ENCODE measurements at places on chromosomes 6 and 20.

GRCh38 chr6:163958646-163959045 lies 544.1 kb downstream of the QKI start:
- no peak for DNase-seq

DNA sequence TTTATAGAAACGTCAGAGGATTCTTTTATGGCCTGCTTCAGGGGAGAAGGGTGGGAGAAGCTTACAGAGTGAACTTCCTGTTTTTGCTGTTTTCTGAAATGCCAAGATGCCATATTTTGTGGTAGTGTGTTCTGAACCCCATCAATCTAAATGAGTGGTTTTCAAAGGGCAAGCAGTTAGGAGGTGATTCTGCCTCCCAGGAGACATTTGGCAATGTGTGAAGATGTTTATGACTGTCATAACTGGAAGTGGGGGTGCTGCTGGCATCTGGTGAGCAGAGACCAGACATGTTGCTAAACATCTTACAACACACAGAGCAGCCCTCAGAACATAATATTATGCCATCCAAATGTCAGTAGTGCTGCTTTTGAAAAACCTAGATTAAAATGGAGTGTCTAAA lies 6.0 kb upstream of the PRL start:
- no peak for DNase-seq

DNA sequence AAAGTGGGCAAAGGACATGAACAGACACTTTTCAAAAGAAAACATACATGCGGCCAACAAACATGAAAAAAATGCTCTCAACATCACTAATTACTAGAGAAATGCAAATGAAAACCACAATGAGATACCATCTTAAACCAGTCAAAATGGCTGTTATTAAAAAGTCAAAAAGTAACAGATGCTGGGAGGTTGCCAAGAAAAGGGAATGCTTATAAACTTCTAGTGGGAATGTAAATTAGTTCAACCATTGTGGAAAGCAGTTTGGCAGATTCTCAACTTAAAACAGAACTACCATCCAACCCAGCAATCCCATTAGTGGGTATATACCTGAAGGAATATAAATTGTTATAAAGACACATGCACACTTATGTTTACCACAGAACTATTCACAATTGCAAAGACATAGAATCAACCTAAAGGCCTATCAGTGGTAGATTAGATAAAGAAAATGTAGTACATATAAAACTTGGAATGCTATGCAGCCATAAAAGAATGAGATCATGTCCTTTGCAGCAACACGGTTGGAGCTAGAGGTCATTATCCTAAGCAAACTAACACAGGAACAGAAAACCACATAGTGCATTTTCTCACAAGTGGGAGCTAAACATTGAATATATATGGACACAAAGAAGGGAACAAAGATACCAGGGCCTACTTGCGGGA lies 16.3 kb downstream of the CENPQ start:
- no peak for DNase-seq

GRCh38 chr20:46920114-46920513 lies 25.5 kb downstream of the EYA2 start:
- no peak for DNase-seq

GRCh38 chr6:149014631-149015534 lies 268.1 kb downstream of the UST start:
- DNase-seq: no peak

- DNase-seq: no peak
Observed at GRCh38 chr6:170347091-170347490, 40.5 kb downstream of the FAM120B start.

- no peak for DNase-seq
Observed at GRCh38 chr6:164099269-164099865, 684.8 kb downstream of the QKI start.

DNA sequence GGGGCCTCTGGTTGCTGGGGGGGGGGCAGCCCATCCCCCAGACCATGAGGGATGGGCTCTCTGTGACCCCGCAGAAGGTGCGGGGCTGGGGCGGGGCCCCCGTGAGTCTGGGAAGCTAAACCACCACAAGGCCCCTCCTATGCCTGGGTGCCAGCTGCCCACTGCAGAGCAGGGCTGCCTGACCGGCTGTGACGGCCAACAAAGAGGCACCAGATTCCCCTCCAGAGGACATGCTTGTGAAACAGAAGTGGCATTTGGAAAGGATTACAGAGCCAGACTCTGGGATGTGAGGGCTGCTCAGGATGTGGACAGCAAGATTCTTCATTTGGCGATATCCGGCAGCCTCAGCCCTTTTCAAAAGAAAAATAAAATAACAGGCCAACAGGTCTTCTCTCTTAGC lies 16.5 kb upstream of the NTSR1 start:
- DNase-seq: no peak

DNA sequence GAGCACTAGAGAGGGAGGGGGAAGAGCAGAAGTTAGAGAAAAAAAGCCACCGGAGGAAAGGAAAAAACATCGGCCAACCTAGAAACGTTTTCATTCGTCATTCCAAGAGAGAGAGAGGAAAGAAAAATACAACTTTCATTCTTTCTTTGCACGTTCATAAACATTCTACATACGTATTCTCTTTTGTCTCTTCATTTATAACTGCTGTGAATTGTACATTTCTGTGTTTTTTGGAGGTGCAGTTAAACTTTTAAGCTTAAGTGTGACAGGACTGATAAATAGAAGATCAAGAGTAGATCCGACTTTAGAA lies 2.0 kb downstream of the ID4 start:
- no peak for DNase-seq

GRCh38 chr6:24920136-24920535 lies 15.6 kb downstream of the RIPOR2 start:
- DNase-seq: no peak

GRCh38 chr20:1700990-1701389 lies 43.4 kb upstream of the SIRPG start:
- DNase-seq: no peak

- no peak for DNase-seq
Observed at GRCh38 chr6:104434519-104434918, 425.2 kb downstream of the HACE1 start.

GRCh38 chr6:56794421-56794820 lies 151.7 kb upstream of the DST start:
- DNase-seq: no peak

DNA sequence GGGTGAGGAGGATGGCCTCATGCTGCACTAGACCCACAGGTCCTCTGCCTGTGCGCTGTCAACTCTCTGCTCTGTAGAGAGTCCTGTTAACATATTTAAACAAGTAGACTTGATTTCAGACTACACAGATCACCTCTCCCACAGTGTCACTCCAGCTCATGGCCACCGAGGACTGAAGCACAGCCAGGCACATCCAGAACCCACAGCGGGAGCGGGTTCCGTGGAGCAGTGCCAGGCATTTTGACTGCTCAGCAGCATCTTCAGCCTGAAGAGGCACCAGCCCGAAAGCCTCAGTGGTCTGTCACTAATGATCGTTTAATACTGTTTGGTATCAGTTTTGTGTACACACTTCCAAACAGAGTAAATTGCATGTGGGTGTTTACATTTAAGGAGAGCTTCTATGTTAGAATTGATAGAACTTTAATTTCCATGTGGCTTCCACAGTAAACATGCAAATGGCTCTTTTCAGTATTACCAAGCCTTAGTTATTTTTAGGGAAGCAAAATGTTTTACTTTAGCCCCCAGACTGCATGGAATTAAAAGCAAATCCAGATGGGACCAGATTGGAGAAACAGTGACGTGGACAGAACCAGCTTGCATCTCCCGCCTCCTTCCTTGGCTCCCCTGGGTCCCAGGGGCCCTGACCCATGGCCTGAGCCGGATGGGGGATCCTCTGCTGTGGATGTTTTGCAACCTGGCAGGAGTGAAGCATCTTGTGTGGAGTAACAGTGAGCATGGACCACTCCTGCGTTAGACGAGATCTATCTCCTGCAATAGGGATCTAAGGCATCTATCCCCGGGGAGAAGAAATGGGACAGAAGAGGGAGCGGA lies 196.7 kb upstream of the CDH4 start:
- DNase-seq: no peak

DNA sequence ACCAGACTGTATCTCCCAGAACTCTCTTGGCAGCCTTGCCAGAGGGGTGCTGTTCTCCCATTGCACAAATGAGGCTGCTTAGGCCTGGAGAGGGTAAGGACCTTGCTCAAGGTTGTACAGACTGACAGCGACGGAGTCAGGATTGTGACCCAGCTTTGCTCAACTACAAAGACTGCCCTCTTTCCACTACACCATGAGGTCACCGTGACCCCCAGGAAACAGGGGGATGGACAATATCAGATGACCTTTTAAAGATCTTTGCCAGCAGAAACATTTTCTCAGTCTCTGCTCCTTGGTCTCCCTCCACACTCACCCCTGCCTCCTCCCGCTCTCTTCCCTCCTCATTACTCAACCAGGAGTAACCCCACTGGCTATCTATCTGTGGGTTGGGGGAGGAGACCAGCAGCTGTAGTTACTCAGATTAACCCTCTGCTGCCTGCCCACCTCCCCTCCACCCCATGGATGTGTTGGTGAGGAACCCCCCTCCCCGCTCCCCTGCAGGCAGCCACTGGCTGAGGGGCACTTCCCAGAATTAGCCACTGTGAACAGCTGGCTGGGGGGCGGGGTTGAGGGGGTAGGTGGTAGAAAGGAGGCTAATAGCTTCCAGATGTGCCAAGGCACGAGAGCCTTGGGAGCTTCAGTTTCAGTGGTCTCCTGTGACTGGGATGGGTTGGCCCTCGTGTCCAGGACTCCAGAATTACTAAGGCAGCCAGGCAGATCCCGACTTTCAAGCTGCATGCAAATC lies 26.9 kb upstream of the MRPS18A start:
- DNase-seq: no peak

DNA sequence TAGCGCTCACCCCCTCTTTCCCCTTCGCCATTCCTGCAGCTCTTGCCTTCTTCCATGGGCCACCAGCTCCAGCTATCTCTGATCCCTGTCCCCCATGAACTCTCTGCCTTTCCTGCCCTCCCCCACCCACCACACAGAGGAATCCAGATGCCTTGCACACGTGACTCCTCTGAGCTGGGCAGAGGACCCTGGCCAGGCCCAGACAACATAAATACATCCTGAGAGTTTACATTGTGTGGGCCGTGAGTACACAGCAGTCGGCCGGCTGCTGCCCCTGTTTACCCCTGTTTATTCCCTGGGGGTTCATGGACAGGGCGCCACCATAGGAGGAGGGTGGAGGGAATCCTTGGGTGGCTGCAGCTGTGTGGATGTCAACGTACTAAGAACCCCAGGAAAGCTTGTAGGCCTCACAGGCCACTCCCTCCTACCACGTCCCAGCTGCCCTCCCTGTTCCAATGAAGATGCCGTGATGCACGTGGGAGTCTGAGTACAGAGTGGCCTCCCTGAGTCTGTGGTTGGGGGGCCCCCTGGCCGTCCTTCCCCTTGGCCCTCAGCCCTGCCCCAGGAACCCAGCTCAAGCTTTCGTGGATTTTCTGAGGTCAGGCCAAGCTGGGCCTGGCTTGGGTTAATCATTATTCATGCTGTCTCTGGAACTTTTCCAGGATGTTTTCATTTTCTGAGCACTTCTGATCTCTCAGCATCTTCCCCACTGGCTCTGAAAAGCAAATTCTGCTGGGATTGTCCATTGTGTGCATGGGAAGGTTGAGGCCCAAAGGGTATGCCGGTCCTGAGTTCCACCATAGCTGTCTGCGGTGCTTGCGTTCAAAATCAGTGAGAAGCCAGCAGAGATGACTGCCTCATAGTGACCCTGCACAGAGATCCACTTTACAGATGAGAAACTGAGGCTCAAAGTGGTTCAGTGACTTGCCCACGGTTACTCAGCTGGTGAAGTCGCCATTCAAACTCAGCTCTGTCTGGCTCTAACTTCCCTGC lies 136.3 kb downstream of the MRPL14 start:
- no peak for DNase-seq

- no peak for DNase-seq
Observed at GRCh38 chr6:10309457-10310329, 105.2 kb downstream of the TFAP2A start.
